ENCODE measurements at places on chromosomes 16 and 17.

DNA sequence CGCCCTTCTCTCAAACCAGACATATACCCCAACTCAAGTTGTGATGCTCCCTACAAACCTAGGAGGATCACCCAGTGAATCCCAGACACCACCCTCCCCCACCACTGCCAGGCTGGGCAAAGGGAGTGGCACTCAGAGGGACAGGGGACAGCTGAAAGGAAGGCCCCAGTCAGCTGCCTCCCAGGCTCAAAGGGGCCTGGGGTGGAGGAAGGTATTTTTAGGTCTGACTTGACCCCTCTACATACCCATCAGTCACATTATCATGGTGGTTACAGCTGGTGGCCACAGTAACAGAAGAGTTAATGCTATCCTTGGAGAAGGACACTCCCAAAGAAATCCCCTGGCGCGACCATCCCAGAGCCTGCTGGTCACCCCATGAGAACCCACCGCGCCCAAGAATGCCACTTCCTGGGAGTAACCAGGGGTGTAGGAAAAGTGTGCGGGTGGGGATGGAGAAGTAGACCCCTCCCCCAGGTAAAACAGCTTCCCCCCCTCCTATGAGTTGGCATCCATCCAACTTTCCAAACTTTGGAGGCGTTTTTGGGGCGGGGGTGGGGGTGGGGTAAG, 1.1 kb downstream of the CACNB1 start:
- no peak for DNase-seq

DNA sequence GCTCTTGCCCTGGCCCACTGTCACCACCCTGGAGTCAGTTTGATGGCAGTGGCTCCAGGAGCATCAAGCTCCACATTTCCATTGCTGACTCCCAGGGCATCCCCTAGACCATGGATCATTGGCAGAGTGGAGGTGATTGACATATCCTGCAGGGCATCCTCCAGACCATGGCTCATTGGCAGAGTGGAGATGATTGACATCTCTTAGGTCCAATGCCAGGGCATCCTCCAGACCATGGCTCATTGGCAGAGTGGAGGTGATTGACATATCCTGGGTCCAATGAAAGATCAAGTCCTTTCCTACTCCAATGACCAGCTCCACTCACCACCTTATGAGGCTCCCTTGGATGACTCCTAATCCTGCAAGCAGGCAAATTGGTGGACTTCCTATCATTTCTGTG, 174.3 kb upstream of the NLRP1 start:
- no peak for DNase-seq

- DNase-seq: no peak
Measured at GRCh38 chr16:82300374-82300951, 130.4 kb upstream of the MPHOSPH6 start.

- no peak for DNase-seq
Measured at GRCh38 chr16:55046513-55046912, 115.8 kb downstream of the IRX5 start.

DNA sequence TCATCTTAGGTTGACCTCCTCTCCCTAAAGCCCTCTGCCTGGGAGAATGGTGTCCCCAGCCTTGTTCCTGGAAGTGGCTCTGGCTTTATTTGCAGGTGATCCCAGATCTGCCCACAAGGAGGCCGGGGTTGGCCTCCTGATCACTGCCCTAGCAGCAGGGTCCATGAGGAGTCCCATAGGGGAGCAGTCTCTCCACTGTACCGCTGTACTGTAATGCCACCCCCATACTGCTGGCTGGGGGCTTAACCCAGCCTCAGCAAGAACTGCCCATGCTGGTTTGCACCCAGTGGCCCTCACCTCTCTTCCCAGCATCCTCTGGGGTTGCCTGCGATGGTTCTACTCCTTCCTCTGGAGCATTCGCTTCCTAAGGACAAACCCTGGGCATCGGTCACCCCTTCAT, 39.1 kb downstream of the PSME3IP1 start:
- no peak for DNase-seq
